Activated CD4-positive, alpha-beta T cell treated with anti-CD3 and anti-CD28 coated beads, Interleukin-2, Interleukin-6, amounts not matched to agents 100 ng/mL and 50 ng/mL, durations not matched to agents 16 hours and 8 hours (primary cell): ENCODE measurements at places on chromosomes 3 and 15.

DNA sequence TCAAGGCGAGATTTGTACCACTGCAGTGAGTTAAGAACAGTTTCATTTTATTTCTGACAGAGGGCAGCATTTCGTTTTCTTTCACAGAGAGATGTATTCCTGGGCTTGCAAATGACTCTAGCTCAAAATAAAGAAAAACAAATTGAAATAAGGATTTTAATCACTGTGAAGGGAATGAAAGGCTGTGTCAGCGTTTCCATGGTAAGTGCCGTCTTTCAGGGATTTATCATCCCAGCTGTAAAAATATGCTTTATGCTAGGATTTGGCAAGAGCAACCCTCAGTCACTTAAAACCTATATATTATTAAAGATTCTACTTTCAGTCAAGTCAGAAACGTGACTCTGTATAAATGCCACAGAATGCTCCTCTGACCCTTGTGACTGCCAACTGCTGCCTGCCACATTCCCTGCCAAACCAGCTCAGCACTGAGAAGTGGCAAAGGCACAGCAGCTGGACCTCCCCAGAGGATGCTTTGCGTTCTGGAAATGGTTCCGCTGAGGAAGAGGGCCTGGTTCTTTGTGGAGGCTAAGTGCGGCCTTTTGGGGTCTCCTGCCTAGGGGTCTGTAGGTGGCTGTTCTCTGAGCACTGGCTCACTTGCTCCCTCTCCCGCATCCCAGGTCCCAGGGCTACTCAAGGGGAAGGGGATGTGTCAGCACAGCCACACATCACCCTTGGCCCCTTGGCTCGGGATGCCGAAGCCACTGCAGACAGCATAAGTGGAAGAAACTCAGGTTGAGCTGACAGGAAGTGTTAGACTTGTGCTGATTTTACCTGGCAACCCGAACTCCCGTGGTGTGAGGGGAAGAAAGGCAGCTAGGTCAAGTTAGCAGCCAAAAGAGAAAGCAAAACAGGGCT is 56.6 kb upstream of the POMGNT2 start:
- DNase-seq, result peak; percentile 39

DNA sequence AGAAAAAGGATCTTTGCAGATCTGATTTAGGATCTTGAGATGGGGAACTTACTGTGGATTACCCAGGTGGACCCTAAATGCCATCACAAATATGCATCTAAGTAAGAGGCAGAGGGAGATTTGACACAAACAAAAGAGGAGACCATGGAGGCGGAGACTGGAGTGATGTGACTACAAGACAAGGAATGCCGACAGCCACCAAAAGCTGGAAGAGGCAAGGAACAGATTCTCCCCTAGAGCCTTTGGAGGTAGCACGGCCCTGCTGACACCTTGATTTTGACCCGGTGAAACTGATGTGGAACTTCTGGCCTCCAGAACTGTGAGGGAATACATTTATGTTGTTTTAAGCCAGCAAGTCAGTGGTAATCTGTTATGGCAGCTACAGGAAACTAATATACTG is 44.0 kb downstream of the GASK1A start:
- DNase-seq, result no peak

- DNase-seq, result no peak
Measured at GRCh38 chr15:80836223-80836622, 57.1 kb downstream of the CEMIP start.

DNA sequence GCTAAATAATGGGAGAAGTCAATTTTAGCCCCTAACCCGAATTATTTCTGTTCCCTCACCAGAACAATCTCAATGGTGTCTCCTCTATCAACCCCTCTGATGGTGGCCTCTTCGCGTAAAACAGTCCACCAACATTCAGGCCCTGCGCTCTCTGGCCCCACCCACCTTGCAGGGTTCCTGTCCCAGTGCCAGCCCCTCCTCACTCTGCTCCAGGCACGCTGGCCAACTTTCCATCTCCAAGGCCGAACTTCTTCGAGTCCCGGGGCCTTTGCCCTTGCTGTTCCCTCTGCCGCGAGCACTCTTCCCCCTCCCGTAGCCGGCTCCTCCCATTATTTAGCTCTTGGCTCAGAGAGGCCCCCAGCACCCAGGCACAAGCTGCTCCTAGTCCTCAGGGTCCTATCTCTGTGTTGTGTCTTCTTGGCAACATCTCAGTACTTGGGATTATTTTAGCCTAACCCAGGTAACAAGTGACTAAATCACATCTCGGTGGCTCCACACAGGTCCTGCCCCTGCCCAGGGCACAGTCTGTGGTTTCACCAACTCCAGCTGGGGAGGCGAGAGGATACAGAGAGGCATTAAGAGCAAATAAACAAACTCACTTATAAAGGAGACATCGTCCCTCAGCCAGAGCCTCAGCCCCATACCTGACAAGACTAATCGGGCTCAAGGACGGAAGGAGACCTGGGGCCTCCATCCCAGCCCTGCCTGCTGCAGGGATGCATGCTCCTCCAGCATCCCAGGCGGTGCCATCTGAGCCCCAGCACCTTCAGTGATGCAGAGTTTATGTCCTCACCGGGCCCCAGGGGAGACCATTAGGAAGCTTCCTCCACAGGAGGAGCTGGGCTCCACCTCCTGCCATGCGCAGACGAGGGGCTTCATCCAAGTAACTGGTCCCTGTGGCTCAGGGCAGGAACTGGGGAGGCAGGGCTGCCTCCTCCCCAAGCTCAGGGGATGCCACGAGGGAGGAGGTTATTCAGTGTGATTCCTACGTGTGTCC is 19.7 kb upstream of the IQSEC1 start:
- DNase-seq, result no peak

- DNase-seq, result no peak
Measured at GRCh38 chr15:40756938-40757337, 1.9 kb upstream of the RMDN3 start.

DNA sequence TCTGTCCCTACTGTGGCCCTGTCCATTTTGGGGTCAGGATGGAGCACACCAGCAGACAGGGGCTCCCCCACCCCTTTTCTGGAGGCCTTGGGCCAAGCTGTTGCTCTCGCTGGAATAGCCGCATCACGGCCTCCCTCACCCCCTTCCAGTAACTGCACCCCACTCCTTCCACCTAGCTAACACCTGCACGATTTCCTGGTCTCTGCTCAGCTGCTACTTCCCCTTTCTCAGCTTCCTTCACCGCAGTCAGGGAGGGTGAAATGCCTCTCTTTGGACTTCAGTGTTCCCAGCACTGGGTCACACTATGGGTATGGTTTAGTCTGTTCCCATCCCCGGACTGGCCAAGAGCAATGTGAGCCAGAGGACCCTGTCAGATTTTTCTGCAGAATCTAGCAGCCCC is 400.2 kb downstream of the MCTP2 start:
- no peak for DNase-seq

DNA sequence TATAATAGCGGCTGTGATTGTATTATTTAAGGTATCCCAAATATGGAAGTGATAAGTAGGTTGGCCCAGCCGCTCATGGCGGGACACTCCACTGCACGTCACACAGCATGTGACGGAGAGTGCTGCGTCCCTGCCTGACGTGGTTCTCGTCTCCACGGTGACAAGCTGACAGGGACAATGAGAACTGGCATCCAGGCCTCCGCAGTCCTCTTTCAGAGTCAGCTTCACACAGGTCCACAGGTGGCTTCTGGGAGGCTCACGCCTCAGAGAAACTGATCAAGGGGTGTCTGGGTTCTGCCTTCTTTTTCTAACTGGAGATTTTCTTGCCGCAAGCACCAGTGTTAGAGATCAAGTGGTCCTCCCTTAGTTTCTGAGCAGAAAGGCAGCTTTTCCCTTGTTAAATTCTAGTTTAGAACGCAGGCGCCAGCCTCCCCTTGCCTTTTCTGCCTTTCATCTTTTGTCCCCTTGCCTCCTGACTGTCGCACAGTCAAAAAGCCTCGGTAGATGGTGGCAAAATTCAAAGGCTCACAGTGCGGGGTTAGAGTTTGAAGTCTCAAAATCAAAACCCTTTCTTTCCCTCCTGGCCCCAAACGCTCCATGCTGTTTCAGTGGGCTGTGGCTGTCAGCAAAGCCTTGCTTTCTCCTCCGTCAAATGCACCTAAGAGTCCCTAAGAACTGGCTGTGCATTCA is 120.9 kb downstream of the ATP10A start:
- DNase-seq, result no peak

GRCh38 chr3:65277798-65278197 is 590.0 kb upstream of the ADAMTS9 start:
- no peak for DNase-seq

GRCh38 chr3:134008630-134009156 is 21.0 kb downstream of the SLCO2A1 start:
- DNase-seq, result no peak

DNA sequence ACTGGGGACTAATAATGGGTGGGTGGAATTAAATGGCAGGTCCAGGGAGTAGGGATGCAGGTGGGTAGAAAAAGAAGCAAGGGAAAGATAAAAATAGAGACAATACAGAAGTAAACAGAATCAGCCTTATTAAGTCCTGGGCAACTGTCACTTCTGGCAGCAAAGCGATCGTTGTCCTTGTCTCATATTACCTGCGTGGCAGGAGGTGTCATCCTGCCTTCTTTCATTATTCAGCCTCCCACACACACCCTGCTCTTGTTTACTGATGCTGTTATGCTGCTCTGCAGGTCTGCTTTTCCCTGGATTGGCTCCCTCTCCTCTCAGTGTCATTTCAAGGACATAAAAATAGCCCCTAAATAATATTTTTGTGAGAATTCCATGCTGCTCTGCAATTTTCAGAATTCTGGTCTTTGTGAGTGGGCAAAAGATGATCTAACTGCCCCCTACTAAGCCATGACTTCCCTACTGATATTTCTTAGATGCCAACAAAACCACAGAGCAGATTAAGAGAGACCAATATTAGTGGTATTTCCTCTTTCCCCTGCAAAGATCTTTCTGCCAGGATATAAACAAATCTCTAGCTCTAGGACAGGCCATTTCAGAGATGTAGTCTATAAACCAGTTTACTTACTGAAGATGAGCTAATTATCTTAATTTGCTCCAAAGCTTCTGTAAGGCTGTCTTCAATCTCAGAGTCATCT is 8.5 kb downstream of the VEPH1 start:
- DNase-seq, result no peak

DNA sequence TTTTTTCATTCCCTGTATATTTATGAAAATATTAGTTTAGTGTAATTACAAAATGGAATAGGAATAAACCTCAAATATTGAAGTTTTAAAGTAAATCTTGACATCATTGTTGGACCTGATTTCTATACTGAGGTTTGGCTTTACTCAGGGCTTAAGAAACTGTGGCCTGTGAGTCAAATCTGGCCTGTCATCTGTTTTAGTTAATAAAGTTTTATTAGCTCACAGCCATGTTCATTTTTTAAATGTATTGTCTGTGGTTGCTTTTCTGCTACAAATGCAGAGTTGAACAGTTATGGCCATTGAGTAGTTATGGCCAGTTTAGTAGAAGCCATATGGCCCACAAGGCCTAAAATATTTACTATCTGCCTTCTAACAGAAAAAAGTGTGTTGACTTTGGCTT is 80.7 kb downstream of the DIPK2A start:
- no peak for DNase-seq

DNA sequence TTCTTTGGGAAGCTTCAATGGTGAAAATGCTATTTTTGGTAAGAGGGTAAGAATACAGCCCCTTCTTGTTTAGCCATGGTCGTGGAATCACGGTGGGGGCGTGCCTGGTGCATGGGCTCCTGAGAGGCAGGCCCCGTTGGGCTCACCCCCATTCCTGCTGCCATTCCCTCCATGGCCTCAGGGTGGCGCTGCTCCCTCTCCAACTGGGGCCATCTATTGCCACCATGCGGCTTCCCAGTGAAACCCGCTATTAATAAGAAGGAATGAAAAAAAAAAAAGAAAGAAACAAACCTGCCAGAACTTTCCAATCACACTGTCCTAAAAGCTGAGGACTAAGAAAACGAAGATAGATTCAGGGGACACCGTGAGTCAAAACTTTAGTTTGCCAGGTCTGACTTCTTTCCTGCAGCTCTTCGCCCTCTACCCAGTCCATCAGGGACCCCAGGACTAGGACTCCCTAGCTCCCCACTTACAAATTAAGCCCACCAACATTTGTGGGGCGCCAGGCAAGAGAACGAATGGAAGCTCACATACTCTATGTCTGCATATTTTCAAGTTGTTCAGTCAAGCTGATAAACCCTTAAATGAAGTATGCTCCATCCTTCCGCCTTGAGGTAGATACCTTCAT is 30.6 kb upstream of the ABHD2 start:
- DNase-seq, result peak; percentile 91

GRCh38 chr3:122318620-122319019 is 6.4 kb upstream of the CSTA start:
- no peak for DNase-seq

DNA sequence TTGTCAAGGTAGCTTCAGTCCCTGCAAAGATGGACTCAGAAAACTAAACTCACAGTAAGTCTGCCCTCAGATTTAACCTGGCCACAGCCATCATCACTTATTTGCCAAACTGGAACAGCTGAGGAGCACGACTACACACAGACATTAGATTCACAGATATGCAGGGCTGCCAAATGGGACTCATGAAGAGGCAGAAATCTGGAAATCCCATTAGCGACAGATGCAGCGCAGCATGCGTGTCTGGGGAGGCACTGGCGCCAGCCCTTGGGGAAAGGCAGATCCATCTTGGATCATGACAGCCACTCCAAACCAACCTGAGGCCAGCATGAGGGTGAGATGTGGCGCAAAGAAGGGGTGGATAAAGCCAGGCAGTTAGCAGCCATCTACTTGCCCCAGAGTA is 160.7 kb upstream of the TSC22D2 start:
- no peak for DNase-seq
